WTC11 (cell line): ENCODE measurements at places on chromosomes 2 and 18. TPM values are rescaled to one million over a fixed set of nuclear protein-coding genes. Genes with fewer than 3 reads are reported as not detected.

SAG gene
- total RNA-seq = 0.14 TPM in 1 of 3 replicates, not detected in the others

KCNF1 gene
- 1.2 to 1.4 TPM (median 1.2 TPM) in 3 replicates for total RNA-seq

LOXHD1 gene
- total RNA-seq = 0.35 to 0.64 TPM (median 0.57 TPM) in 3 replicates

MGAT4A gene
- total RNA-seq = 6.2 to 7.7 TPM (median 6.7 TPM) in 3 replicates

FAHD2A gene
- 39.8 to 47.9 TPM (median 45.4 TPM) in 3 replicates for total RNA-seq

PAX3 gene
- total RNA-seq = not detected in 3 replicates

METAP1D gene
- total RNA-seq = 4.7 to 6.0 TPM (median 5.1 TPM) in 3 replicates

SLC9A4 gene
- total RNA-seq = 0.09 to 0.11 TPM in 2 of 3 replicates, not detected in the other

IWS1 gene
- total RNA-seq = 69.2 to 70.5 TPM (median 69.3 TPM) in 3 replicates

FNDC4 gene
- 12.5 to 14.1 TPM (median 13.0 TPM) in 3 replicates for total RNA-seq

TBR1 gene
- not detected in 3 replicates for total RNA-seq

UGT1A1 gene
- total RNA-seq = 0.11 TPM in 1 of 3 replicates, not detected in the others

ARHGAP25 gene
- total RNA-seq = 2.6 to 3.4 TPM (median 2.9 TPM) in 3 replicates

RAPGEF4 gene
- 0.78 to 2.2 TPM (median 0.96 TPM) in 3 replicates for total RNA-seq

VSNL1 gene
- total RNA-seq = 78.4 to 83.6 TPM (median 82.4 TPM) in 3 replicates

PID1 gene
- total RNA-seq = 1.2 to 2.6 TPM (median 1.3 TPM) in 3 replicates

NT5C1B gene
- not detected in 3 replicates for total RNA-seq

TMEM37 gene
- total RNA-seq = 7.6 to 9.6 TPM (median 8.5 TPM) in 3 replicates

AMER3 gene
- total RNA-seq = 0.05 to 0.13 TPM (median 0.09 TPM) in 3 replicates
